ENCODE measurements at places on chromosomes 5 and 9.

DNA sequence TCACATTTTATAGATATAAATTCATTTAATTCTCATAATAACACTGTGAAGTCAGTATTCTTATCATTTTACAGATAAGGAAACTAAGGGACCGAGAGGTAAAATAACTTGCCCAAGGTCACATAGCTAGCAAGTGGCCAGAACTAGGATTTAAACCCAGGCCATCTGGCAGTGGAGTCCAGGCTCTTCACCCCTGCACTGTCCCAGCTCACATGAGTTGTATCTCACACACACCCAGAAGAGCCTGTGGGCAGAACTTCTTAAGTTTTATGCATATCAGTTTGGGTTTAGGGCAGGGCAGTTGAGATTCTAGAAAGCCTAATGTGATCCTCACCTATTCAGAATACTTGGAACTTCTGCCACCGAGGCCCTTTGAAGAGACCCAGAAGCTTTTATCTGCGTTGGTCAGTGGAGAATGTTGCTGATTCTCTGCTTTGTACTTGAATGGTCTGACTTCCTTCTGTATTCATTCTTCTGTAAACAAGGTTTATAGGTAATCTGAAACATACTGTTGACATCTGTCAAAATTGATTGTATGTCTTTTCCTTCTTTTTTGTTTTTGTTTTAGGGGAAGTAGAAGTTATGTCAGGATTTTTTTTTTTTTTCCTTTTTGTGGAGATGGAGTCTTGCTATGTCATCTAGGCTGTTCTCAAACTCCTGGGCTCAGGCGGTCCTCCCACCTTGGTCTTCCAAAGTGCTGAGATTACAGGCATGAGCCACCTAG lies 75.8 kb downstream of the KIAA1958 start:
- DNase-seq, result no peak

GRCh38 chr5:66992547-66992946 lies 204.1 kb downstream of the CD180 start:
- DNase-seq, result no peak

GRCh38 chr9:124017929-124018729 lies 6.6 kb downstream of the LHX2 start:
- no peak for DNase-seq

- no peak for DNase-seq
Measured at GRCh38 chr9:135914921-135915320, 7.6 kb upstream of the CAMSAP1 start.

DNA sequence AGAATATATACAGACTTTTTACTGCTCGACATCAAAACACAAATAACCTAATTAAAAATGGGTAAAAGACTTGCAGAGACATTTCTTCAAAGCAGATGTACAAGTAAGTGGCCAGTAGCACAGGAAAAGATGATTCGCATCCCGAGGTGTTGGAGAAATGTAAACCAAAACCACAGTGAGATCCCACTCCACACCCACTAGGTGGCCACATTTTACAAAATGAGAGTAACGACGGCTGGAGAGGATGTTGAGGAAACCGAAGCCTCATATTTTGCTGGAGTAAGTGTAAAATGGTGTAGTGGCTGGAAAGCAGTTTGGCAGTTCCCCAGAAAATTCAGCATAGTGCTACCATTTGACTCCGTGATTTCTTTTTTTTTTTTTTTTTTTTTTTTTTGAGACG lies 21.3 kb upstream of the GBGT1 start:
- DNase-seq, result peak; percentile 93

DNA sequence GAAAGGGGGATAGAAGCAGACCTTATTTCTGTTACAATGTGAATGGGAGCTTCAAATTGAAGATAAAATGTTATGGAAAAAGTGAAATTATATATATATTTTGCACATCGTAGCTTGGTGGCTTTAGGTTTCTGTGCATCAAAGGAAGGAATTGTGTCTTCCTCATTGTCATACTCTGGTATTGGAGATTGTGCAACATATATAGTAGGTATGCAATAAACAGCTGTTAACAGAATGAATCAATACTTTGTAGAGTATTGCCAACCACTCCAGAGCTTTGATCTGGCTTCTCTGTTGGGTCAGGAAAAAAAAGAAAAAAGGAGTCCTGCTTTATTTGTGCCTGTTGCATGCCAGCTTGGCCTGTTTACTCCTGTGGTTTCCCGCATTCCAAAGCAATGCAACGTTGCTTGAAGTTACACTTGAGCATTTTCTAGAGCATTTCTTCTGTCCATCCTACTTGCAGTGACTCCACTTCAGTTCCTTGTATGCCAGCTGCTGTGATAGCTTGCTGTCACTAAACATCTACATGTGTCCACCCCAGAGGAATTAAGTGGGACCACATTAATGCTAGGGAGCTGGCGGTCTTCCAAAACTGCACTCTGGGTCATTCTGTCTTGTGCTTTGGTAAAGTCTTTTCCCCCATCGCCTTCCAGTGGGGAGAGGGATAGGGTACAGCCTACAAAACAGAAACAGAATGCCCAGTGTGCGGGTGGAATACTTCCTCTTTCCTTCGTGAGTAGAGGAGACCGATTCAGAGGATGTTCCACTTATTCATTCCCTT lies 62.0 kb upstream of the MEF2C start:
- no peak for DNase-seq

DNA sequence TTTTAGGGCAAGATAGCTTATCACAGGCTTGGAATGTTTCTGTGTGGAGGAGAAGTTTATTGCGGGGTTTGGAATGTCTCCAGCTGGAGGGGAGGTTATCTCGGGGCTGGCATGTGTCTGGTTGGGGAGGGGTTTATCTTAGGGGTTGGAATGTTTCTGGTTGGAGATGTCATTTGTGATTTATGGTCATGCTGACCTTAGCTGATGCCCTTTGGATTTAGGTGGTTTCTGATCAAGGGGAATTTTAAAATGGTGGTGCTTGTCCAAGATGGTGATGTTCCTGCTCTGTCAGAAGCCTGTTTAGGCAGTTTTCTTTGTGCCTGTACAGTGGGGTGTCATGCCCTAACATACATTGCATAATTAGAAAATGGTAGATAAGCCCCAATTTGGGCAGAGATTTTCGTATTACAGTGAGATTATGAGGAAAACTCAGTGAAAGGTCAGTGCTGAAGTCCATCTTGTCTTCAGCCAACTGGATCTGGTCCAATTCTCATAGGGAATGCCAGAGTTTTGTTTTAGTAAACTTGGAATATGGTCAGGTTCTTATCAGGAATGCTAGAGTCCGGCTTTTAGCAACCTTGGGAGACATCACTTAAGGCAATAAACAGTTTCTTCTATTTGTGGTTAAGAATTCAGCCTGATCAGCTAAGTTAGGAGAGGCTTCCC lies 14.3 kb downstream of the CDK20 start:
- no peak for DNase-seq

DNA sequence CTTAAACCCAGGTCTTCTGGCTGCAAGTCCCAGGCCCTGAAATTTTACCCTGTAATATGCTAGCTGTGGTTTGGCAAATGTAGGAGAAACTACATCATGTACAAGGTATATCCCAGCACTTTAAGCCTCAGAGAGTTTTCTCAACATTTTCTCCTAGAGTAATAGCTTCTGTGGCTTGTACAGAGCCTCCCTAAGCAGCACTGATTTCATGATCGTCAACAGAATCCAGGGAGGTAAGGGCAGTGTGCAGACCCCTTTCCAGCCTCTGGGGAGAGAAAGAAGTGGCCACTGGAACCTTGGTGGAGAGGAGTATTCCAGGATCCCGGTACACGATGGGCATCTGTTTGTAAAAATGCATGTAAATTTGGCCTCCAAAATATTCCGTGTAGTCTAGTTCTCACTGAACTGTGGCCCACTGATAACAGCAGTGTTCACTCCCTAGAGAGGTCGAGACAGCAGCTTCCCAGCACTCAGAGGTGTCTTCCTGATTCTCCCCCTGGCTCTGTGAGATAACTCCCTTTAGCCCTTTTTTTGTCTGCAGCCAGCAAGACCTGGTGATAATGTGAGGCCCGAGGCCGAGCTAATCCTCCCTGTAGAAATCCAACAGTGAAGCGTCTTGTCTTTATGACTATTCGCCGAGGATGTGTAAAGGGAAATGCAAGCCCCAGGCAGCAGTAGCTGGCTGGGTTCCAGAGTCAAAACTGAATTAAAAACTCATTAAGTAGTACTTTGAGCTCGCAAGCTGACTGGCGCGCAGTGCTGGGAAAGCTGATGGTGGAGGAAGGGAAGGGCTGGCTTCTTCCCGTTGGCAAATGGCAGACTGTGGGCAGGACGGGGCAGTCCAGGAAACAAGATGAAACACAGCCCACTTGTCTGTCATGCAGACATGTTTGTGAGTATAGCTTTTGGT lies 59.0 kb downstream of the MAP1B start:
- DNase-seq, result peak; percentile 70

GRCh38 chr5:132775476-132775961 lies 1.5 kb downstream of the SEPTIN8 start:
- DNase-seq, result no peak

- no peak for DNase-seq
Measured at GRCh38 chr9:35464141-35465025, 25.5 kb upstream of the RUSC2 start.

GRCh38 chr9:37995348-37995737 lies 73.7 kb downstream of the SHB start:
- no peak for DNase-seq

- no peak for DNase-seq
Measured at GRCh38 chr5:10331341-10331796, 22.1 kb upstream of the MARCHF6 start.

DNA sequence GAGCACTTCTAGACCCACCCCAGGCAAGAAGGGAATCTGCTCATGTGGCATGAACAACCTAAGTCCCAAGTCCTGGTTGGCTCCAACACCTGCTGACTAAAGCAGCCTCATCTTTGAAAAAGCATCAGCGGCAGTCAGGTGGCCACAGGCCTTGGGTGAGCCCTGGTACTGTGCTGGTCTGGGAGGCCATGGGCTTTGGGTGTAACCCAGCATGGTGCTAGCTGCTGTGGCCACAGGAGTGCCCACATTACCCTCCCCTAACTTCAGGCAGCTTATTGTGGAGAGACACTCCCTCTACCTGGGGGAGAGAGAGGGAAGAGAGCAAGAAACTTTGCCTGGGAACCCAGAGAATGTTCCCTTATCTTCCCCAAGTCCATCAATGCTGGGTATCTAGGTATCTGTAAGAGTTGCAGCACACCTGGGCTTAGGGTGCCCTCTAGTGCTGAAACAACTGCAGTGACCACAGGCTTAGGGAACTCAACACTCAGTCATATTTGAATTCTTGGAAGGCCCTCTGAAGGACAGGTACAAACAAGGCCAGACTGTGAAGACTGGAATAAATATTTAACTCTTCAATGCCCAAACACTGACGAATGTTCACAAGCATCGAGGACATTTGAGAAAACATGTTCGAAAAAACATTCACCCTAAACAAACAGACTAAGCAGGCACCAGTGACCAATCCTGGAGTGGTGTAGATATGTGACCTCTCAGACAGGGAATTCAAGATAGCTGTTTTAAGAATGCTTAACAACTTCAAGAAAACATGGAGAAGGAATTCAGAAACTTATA lies 69.9 kb upstream of the OR2K2 start:
- DNase-seq, result peak; percentile 64

GRCh38 chr9:136808075-136808805 lies 492 bp downstream of the RABL6 start:
- DNase-seq, result peak; percentile 44

- DNase-seq, result peak; percentile 5
Measured at GRCh38 chr9:32136700-32137339, 247.6 kb upstream of the ACO1 start.

GRCh38 chr5:38259809-38260160 lies 1.4 kb downstream of the EGFLAM start:
- DNase-seq, result no peak

GRCh38 chr5:95083606-95084005 lies 201.3 kb downstream of the MCTP1 start:
- DNase-seq, result no peak

DNA sequence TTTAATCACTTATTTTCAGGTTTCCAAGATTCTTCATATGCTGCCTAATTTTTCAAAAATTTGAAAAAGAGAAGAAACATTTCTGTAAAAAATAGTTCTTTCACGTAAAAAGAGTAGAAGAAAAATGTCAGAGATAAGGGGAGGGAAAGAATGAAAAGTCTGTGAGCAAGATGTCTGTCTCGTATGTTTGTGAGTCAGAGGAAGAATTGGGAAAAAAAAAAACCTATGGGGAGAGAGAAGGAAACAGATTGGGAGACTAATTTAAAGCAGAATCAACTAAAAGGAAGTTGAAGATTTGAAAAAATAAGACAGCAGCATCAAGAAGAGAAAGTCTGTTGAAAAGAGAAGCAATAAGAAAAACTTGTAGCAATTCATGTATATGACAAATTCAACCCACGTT lies 456.3 kb downstream of the HINT1 start:
- no peak for DNase-seq

DNA sequence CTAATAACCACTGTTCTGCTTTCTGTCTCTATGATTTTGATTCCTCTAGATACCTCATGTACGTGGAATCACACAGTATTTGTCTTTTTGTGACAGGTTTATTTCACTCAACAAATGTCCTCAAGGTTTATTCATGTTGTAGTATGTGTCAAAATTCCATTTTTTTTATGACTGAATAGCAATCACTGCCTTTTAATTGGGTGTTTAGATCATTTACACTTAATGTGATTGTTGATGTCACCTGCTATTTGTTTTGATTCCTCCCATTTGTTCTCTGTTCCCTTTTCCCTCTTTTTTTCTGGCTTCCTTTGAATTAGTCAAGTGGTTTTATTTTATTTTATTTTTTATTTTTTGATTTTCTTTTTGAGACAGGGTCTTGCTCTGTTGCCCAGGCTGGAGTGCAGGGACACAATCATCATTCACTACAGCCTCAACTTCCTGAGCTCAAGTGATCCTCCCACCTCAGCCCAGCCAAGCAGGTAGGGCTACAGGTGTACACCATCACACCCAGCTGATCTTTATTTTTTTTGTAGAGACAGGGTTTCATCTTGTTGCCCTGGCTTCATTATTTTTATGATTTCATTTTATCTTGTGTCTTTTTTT lies 41.6 kb downstream of the LHX3 start:
- no peak for DNase-seq

- no peak for DNase-seq
Measured at GRCh38 chr9:22682536-22682935, 235.9 kb downstream of the DMRTA1 start.

DNA sequence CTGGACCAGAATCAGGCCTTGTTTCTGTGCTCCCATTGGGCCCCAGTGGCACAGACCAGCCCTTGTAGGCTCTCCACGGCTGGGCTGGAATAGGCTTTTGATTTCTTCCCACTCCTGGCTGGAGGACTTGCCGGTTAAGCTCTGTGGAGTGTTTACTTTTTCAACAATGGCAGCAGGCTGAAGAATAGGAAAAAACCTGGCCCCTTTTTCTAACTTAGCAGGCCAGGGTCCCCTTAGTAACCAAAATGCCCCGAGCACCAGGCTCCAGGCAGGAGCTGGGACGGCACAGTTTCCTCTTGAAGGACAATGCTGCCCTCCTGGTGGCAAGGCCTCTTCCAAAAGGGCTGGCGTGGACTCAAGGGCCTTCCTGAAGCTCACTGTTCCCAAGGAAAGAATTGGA lies 230.3 kb downstream of the CRB2 start:
- DNase-seq, result no peak
